Kidney tubule cell (primary cell): ENCODE measurements at places on chromosomes 3 and 15.

DNA sequence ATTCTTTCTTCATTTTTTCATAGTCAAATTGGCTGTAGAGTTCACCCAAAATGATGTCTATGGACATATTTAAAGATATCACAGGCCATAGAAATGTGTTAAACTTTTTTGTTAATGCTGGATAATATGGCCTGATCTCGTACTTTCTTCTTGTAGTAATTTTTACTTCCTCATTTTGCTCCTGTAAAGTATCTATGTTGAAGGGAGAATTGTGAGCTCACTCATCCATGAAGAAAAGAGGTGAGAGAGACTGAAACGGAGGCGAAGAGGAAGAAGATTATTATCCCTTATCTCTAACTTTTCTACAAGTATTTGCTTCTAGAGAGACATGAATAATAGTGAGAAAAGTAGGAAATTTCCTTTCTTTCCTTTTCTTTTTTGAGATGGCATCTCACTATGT is 613.8 kb upstream of the TBL1XR1 start:
- peak; percentile 39 for DNase-seq

DNA sequence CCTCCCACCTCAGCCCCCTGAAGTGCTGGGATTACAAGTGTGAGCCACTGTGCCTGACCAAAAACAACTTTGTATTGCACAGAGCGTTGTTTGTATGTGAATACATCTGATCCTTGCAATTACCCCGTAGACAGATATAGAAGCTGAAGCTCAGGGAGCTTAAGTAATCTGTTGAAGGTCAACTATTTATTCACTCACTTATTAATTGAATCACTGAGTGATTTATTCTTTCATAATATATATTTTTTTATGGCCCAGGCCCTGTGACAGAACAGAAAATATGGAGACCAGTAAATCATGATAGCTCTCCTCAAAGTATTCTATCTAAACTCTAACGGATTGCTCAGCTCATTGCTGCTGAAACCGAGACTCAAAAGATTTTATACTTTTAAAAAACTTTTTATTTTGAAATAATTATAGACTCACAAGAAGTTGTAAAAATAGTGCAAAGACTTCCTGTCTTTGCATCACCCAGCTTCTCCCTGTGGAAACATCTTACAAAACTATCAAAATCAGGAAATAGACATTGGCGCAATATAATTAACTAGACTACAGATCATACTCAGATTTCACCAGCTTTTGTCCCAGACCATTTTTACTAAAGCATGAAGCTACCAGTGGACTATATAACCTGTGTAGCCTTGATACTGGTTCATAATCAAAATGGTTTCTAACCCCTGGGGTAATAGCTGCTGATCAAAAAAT is 466.1 kb downstream of the PDCD6IP start:
- DNase-seq = no peak

DNA sequence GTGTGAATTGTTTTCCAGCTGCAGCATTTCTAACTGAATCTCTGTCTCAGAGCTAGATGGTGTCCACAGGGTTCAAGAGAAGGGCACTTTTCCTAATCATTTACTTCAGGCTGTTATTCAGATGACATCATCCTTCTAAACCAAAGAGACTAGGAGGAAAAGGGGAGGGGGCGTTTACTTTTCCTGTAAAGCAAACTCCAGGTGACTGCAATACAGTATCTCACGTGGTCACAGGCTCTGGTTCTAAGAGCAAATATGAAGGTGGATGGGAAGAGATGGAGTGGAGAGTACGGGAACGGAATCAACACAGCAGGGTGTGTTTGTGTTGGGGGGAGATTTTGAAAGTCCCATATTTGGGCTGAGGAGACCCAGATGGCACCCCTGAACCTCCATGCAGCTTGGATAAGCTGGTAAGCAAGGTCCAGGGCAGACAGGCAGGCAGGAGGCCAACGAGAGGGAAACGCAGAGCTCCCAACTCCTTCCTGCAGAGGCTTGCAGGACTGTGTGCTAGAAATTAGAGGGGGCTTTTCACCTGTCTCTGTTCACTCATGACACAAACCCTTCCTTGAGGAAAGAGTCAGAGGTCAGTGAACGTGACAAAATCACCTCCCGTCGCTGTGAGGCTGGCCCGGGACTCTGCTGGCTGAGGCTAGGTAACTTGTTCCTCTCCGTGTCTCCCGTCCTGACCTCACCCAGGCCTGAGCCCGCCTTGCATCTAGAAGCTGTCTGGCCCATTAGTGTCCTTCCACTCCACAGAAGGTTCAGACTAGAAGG is 151.2 kb downstream of the OPA1 start:
- DNase-seq = peak; percentile 93

DNA sequence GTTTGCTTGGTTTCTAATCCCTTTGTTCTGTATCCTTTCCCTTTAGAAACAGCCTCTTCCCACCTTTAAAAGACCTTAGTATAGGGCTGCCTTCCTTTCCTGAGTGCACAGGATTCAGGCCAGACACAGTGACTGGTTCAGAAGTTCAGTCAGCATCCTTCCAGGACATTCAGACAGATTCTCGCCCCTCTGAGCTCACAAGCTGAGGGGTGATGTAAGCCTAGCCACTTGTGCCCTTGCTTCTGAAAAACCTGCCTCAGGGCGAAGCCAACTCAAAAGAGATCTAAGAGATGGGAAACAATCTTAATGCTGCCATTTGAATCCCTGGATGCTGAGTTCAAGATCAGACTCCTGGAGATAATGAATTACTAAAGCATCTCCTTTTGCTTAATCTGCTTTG is 6.7 kb upstream of the NSMCE3 start:
- peak; percentile 33 for DNase-seq

DNA sequence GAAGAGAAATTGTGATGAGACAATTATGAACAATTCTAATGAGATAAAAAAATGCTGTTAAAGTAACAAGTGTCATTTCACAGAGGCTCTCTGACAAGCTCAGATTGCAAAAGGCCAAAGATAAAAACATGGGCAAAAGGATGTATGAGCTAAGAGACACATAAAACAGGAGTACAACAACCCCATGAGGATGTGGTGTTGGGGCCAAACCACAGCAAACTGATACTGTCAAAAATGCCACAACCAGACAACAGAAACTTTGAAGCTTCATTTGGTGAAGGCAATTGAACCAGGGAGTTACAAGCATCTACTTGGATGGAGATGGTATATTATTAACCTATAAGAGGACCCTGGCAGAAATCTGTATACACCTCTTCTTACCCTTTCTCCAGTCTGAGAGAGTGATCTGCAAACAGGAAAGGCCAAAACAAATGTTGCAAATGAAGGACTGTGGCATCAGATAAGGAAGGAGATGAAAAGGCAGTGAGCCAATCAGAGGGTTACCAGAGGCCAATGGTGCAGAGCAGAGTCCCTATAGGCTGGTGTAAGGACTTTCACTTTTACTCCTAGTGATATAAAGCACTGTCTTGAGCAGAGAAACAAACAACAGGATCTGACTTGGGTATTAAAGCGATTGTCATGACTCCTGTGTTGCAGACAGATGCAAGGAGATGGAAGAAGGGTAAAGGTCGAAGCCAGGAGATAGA is 659.0 kb downstream of the NTRK3 start:
- no peak for DNase-seq

GRCh38 chr3:187967993-187968392 is 186.0 kb upstream of the LPP start:
- DNase-seq = no peak

DNA sequence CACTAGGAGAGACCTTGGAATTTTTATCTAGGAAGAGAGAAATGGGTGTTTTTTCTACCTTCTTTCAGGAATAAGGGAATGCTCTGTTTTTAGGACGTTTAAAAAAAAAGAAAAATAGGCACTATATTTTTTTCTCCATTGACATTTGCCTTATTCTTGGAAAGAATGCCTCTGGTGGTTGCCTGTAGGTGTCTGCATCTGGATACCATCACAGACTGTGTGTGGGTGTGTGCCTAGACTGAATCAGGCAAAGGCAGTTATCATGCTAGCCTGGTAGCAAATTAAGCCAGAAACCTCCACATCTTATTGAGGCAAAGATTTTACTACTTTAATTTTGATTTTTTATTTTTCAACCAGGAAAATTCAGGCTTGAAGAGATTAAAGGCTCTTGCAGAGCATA is 513.6 kb upstream of the KCNMB2 start:
- no peak for DNase-seq

DNA sequence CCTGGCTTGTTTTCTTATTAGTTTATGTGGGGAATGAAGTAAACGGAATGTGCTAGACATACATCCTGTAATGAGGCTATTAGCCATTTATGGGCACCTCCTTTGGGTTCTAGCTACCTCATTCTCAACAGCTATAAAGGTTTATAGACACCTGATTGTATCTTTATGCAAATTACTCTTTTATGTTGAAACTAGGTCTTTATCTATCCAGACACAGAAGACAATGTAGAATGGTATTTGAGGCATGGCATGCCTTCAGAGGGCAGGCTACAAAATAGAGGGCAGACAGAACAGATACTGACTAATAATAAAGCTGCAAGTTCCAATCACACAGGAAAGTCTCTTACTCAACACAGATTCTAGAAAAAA is 27.1 kb downstream of the TBC1D2B start:
- DNase-seq = no peak

DNA sequence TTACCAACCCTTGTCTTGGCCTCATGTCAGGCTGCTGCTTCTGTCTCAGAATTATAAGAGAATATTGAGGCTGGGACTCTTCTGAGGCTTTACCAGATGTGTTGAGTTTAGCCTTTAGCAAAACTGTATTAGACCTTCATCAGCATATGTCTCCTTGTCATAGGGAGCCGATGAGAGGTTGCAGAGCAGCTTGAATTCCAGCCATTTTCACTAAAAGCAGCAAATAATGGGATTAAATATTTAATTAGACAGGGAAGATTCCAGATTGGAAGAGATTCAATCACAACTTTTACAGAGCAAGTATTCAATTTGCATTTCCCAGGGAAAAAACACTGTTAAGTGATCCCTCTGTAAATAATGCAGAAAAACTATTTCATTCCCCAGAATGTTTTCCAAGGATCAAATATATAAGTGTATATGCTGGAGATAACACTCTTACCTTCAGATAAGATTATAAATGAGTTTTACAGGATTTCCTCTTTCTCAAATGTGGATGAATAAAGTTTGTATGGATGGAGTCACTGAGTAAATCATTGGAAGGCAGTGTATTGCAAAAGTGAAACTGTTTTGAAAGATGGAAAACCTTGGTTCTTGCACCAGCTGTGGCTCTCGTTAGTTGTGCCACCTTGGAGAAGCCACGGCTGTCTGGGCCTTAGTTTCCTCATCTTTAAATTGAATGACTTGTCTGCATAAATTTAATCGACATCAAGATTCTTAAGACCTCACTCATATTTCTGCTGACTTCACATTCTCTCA is 466.4 kb upstream of the SGO1 start:
- no peak for DNase-seq

GRCh38 chr3:35043040-35043439 is 596.3 kb upstream of the ARPP21 start:
- no peak for DNase-seq

- DNase-seq = no peak
These were observed 103.8 kb upstream of the LIPC start for GRCh38 chr15:58327958-58328357.

GRCh38 chr15:85614059-85614458 is 180.7 kb downstream of the KLHL25 start:
- peak; percentile 47 for DNase-seq

GRCh38 chr15:65412556-65412955 is 10.2 kb downstream of the IGDCC4 start:
- no peak for DNase-seq

GRCh38 chr3:89851974-89852621 is 744.7 kb downstream of the EPHA3 start:
- peak; percentile 16 for DNase-seq

- peak; percentile 61 for DNase-seq
These were observed 59.8 kb upstream of the MEX3B start for GRCh38 chr15:82105451-82106215.

DNA sequence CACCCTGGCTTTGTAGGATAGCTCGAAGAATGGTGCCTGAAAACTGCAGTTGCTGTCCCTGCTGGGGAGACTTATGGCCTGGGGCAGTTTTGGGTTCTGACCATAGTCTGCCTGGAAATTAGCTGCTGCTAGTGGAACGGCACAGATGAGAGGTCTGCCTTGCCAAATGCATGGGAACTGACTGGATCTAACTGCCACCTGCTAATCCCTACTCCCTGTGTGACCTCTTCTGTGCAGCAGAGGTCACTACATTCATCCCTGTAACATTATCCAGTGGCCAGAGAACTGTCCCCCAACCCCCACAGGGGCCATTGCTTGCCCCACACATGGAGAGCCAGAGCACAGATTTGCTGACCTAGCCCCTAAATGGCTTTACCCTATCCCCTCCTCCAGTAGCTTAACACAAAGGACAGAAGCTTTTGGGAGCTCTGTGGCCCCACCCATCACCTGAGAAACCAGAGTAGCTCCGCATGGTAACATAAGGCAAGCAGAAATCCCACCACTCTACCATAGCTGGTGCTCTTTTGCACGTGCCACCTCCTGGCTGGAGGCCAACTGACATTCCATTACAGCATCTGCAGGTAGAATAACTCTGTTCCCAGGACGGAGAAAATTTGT is 840.0 kb downstream of the EPHA3 start:
- no peak for DNase-seq

DNA sequence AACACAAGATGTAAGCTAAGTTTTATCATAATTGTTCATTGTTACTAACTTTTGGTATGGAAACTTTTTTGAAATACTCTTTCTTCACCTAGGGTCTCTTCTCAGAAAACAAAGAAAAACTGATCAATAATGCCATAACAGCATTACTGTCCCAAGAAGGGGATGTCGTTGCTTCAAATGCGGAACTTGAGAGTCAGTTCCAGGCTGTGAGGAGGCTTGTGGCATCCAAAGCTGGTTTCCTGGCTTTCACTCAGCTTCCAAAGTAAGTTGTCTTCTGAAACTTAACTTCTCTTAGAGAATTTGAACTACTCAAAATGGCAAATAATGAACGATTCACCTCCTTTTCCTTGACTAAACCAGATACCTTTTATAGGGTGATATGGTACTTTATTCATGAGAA is 39.3 kb downstream of the DNAJC13 start:
- DNase-seq = no peak

GRCh38 chr3:43152649-43153048 is 46.8 kb upstream of the POMGNT2 start:
- no peak for DNase-seq

- peak; percentile 85 for DNase-seq
These were observed 50.8 kb downstream of the CPN2 start for GRCh38 chr3:194300382-194300758.

- no peak for DNase-seq
These were observed 57.0 kb downstream of the IQSEC1 start for GRCh38 chr3:13016083-13016720.

DNA sequence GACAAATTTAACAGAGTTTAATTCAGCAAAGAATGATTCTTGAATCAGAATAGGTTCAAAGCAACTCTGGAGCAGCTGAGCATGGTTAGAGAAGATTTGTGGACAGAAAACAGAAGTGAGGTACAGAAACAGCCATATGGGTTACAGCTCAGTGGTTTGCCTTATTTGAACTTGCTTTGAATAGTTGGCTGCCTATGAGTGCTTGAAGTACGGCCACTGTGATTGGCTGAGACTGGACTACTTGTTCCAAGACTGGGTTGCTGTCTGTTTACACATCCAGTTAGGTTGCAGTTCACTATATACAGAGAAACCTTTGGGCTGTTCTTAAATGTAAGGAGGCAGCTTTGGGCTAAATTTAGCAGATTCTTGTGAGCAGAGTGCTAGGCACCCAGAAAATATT is 79.4 kb upstream of the CADPS start:
- DNase-seq = no peak
